Mesothelial cell of epicardium (in vitro differentiated cells): ENCODE measurements at places on chromosomes 12 and 14.

- DNase-seq = no peak
Measured at GRCh38 chr14:96037891-96038557, 1.1 kb upstream of the C14orf132 start.

- no peak for DNase-seq
Measured at GRCh38 chr14:75343911-75344310, 65.3 kb downstream of the FOS start.

- DNase-seq = no peak
Measured at GRCh38 chr14:30779210-30779609, 95.1 kb upstream of the COCH start.

GRCh38 chr12:52788192-52788875, 7.6 kb downstream of the KRT3 start:
- no peak for DNase-seq

- no peak for DNase-seq
Measured at GRCh38 chr12:112458330-112458729, 39.6 kb downstream of the PTPN11 start.

DNA sequence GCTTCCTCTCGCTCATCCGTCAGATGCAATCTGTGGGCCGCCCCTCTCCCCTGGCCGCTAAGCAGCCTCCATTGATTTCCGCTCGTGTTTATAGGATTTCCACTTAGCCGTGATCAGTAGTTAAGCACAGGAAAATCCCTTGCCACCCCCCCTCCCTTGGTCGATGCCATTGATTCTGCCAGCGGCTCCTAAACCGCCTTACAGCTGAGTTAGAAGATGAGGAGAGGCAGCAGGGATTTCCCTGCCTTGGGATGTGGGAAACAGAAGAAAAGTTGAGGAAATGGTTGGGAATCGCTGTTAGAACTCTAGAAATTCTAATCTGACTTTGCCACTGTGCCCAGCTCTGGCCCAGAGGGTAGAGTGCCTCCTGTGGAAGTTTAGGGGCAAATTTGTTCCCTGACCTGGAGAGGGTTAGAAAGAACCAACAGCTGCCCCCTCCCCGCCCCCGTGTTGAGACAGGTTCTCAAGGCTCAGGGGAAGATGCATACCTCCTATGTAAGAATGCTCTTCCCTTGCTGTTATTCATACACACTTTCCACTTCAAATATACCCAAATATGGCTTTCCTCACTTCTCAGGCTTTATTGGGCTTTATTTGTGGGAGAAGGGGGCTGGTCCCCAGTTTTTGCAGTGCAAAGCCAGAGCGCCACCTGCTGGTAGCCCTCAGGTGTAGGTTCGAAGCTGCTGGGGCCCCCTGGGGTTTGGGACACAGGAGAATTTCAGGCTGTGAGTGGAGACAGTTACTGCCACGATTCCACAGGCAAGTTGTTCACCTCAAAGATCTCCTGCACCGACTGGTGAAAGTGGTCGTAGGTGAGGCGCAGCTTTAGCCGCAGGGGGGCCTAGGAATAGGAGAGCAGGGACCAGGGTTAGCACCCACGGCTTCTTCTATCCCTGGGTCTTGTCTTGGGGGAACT, 3.2 kb downstream of the THTPA start:
- peak; percentile 75 for DNase-seq

DNA sequence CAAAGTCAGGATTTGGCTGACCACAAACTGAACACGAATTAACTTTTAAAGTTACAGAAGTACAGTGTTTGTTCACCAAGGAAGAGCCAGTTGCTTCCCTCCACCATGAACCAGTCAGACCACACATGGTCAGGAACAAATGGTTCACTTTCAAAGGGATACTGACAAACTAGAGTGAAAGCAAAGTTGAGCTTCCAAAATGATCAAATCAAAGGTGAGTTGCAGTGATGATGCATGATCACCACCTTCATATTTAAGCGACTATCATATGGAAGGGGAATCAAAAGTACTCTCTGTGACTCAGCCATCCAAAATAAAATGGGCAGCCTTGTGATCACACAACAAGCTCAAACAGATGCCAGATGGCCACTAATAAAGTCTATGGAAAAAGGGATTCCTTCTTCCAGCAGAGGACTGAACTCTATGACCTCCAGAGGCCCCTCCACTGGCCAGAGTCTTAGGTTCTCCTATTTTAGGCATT, 13.1 kb downstream of the NT5DC3 start:
- no peak for DNase-seq
